ENCODE measurements at places on chromosomes 13 and 19. TPM values are rescaled to one million over a fixed set of nuclear protein-coding genes. Genes with fewer than 3 reads are reported as not detected.

GPI gene
- 111 TPM for total RNA-seq

FLT1 gene
- total RNA-seq = 0.16 TPM

MYO1F gene
- total RNA-seq = 0.47 TPM

MUC16 gene
- not detected for total RNA-seq

CLDN10 gene
- not detected for total RNA-seq

COL4A2 gene
- total RNA-seq = 53.9 TPM

ERICH6B gene
- total RNA-seq = not detected

ATP4A gene
- not detected for total RNA-seq

Data from bronchial smooth muscle cell (primary cell).